NCI-H460 (cell line): ENCODE measurements at places on chromosomes 1 and 21. TPM values are rescaled to one million over a fixed set of nuclear protein-coding genes. Genes with fewer than 3 reads are reported as not detected.

PDZK1 gene
- 0.62 TPM in 1 of 2 replicates, not detected in the other for total RNA-seq

ACTN2 gene
- total RNA-seq = 0.25 TPM in 1 of 2 replicates, not detected in the other

FAM110D gene
- total RNA-seq = not detected in 2 replicates

MTARC1 gene
- 9.4 and 10.9 TPM in 2 replicates for total RNA-seq

DSCAM gene
- total RNA-seq = not detected in 2 replicates

ERICH3 gene
- total RNA-seq = not detected in 2 replicates

LIN28A gene
- not detected in 2 replicates for total RNA-seq

INAVA gene
- total RNA-seq = 0.10 and 1.2 TPM in 2 replicates

GNG12 gene
- total RNA-seq = 267 and 272 TPM in 2 replicates

CCDC30 gene
- total RNA-seq = 0.09 and 0.84 TPM in 2 replicates

CNR2 gene
- not detected in 2 replicates for total RNA-seq

MXRA8 gene
- total RNA-seq = not detected in 2 replicates

SEC16B gene
- 0.38 and 0.82 TPM in 2 replicates for total RNA-seq

FHL3 gene
- total RNA-seq = 0.92 and 1.2 TPM in 2 replicates

NTNG1 gene
- total RNA-seq = 0.27 TPM in 1 of 2 replicates, not detected in the other

FMO3 gene
- not detected in 2 replicates for total RNA-seq

TSPAN1 gene
- 0.07 and 1.0 TPM in 2 replicates for total RNA-seq

ASPM gene
- 57.8 and 67.7 TPM in 2 replicates for total RNA-seq

KMO gene
- 0.17 and 0.35 TPM in 2 replicates for total RNA-seq

APCS gene
- not detected in 2 replicates for total RNA-seq

INSRR gene
- 0.17 and 0.42 TPM in 2 replicates for total RNA-seq

CCDC190 gene
- total RNA-seq = not detected in 2 replicates

BCL2L15 gene
- 0.02 and 0.17 TPM in 2 replicates for total RNA-seq

BEST4 gene
- total RNA-seq = not detected in 2 replicates

PCBP3 gene
- 24.1 and 24.2 TPM in 2 replicates for total RNA-seq

SYCP1 gene
- total RNA-seq = not detected in 2 replicates

PRR9 gene
- total RNA-seq = not detected in 2 replicates

GJA5 gene
- 37.3 and 38.0 TPM in 2 replicates for total RNA-seq

C1orf185 gene
- total RNA-seq = not detected in 2 replicates

IL10 gene
- not detected in 2 replicates for total RNA-seq

MX2 gene
- 0.42 and 1.3 TPM in 2 replicates for total RNA-seq

SYPL2 gene
- total RNA-seq = 0.05 TPM in 1 of 2 replicates, not detected in the other

PATJ gene
- 18.9 and 21.1 TPM in 2 replicates for total RNA-seq

FMO4 gene
- 0.89 and 1.1 TPM in 2 replicates for total RNA-seq

PLCH2 gene
- total RNA-seq = not detected in 2 replicates

PTGFR gene
- total RNA-seq = 0.12 and 0.17 TPM in 2 replicates

CTH gene
- total RNA-seq = 56.0 and 62.7 TPM in 2 replicates

CHI3L2 gene
- 0.92 and 1.2 TPM in 2 replicates for total RNA-seq

S100A7 gene
- not detected in 2 replicates for total RNA-seq

KIF17 gene
- total RNA-seq = 0.25 and 0.46 TPM in 2 replicates

MAN1C1 gene
- total RNA-seq = 0.10 TPM in 1 of 2 replicates, not detected in the other
